ENCODE measurements at places on chromosomes 6 and 20.

DNA sequence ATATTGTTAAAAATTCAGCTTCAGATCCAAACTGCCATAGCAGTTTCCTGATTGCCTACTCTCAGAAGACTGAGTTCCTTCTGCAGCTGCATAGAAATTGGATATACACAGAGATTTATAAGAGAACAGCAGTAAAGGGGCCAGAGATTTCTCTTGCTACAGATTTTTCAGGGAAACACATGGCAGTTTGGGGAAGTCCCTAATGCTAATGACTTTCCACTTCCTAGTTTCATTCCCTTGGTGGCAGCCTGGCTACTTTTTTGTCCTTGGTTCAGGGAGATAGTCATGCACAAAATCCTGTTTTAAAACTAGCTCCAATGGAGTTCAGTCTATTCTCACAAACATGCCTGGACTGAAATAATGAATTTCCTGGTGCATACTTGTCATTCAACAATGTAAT is 125.3 kb upstream of the PLCB4 start:
- no peak for DNase-seq

- DNase-seq: no peak
Measured at GRCh38 chr20:6976106-6976900, 208.8 kb downstream of the BMP2 start.

- DNase-seq: no peak
Measured at GRCh38 chr6:16950302-16950701, 151.5 kb upstream of the STMND1 start.

DNA sequence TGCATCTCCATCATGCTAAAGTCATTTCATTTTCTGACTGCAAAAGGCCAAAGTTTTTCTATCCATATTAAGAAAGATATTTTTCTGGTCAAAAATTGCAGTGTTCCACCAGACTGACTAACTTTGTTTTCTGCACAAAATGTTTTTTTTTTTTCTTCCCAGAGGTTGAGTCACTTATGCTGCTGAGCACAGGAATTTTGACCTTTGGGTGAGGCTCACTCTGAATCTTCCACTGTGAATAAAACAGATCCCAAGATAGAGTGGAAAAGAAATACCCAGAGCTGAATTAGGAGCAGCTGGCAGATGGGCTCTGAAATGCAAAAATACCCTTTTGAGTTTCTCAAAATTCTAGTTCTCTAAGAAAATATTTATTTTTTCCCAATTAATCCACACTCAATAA is 996.8 kb downstream of the KIF16B start:
- no peak for DNase-seq
